Urinary bladder (tissue), 4 donors: ENCODE measurements at places on chromosomes 4 and X. TPM values are rescaled to one million over a fixed set of nuclear protein-coding genes. Genes with fewer than 3 reads are reported as not detected.

The PNMA5 gene
- not detected for total RNA-seq

GRCh38 chr4:70969076-70969475 is 24.4 kb upstream of the DCK start:
- no peak for DNase-seq

- DNase-seq, result no peak
Measured at GRCh38 chrX:15903186-15903681, 48.6 kb upstream of the AP1S2 start.

GRCh38 chrX:17687648-17688047 is 49.6 kb upstream of the SCML1 start:
- DNase-seq, result no peak

DNA sequence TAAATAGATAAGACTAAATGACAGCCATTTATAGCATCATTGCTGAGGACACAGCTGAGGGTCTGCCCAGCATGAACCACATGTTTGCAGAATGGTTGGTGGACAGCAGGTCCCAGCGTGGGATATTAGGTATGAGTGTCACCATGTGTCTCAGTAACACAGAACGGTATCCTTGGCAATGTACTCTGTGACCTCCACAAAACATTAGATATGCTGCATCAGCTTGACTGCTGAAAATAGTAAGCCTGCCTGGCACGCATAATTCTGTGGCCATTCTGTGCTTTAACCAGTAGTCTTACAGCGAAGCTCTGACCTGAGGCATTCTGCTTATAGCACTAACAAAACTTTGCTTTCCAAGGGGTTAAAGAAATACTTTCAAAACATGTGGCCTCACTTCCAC is 32.0 kb downstream of the LIMCH1 start:
- DNase-seq, result no peak

The GIMD1 gene
- not detected for total RNA-seq

- no peak for DNase-seq
Measured at GRCh38 chrX:37653397-37654085, 32.0 kb upstream of the XK start.

DNA sequence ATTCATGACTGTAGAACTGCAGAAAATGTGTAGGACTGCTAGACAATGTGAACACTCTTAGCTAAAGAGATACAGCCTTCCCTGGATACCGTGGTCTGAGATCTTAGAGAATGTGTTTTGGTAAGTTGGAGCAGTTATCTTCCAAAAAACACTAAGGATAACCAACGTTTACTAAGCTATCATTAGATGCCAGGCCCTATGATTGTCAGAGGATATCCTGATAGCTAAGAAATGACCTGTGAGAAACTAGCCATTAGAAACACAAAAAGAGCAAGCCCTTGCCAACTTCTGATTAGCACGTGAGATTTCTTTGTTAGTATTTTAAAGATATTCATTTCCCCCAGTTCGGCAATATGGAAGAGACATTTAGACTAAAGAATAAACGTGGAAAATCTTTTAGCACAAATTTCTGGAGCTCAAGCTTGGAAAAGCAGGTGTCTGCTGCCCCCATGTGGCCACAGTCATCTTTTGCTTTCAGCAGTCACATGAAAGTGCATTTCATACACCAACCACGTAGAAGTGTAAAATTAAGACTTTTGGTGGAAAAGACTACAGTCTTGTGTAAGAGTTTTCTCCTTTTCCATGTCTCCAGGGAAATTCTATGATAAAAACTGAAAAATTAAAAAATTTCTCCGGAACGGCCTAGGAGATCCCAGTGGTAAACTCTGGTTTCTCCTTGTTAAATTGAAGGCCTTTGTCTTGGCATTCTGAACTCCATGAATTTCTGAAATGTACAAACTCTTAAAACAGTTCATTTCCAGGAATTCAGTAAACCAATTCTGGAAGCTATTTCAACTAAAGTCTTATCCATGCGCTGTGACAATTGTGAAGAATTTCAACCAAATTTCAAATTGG is 136.4 kb downstream of the ZNF674 start:
- DNase-seq, result no peak

GRCh38 chr4:88743696-88744095 is 46.1 kb upstream of the NAP1L5 start:
- DNase-seq, result no peak

- DNase-seq, result no peak
Measured at GRCh38 chrX:152405561-152405960, 45.6 kb downstream of the GABRA3 start.

GRCh38 chrX:122047261-122047660 is 999.9 kb downstream of the GLUD2 start:
- no peak for DNase-seq
